ENCODE measurements at places on chromosomes 12 and 14.

GRCh38 chr12:19440916-19441315 is 1.6 kb downstream of the AEBP2 start:
- DNase-seq = no peak

DNA sequence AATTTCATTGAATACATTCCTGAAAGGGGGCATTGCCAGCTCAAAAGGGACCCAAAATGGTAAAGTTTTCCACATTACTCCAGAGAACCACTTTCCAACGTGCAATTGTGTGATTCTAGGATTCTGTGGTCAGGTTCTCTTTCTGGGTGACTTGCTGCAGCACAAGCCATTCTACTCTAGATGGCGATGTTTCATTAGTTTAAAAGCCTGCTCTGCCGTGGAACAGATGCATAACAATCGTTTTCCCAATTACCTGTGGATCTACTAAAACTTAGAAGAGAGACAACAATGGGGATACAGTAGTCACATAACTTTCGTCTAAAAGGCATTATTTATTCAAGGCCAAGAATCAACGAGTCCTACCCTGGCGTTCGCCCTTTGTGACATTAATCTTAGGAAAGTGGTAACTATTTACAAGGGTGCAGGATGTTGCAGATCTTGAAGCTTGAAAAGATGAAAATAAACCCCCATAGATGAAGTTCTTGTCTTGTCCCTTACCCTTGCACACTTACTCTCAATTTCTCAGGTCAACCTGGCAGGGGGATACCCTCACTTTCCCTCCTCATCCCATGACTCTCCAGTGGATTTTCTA is 400.9 kb downstream of the SNAPC1 start:
- DNase-seq = no peak

- DNase-seq = no peak
Observed at GRCh38 chr14:67313153-67313552, 46.5 kb downstream of the ATP6V1D start.

DNA sequence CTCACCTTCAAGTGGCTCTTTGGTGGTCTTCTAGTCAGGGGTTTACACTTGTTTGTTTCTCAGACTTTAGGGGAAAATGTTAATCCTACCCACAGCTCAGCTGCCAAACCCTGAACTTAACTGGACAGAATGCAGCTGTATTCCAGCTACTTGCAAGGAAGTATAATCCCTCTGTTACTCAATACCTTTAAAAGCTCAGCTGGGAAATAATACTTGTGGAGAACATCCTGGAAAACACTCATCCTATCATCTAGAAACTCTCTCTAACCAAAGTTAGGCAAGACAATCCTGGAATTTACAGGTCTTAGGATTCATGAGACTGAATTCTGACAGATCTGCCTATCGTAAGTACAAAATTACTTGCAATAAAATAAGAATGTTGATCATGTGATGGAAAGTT is 404.1 kb downstream of the ADAMTS20 start:
- DNase-seq = no peak

GRCh38 chr12:117850048-117850447 is 118.7 kb downstream of the KSR2 start:
- no peak for DNase-seq

DNA sequence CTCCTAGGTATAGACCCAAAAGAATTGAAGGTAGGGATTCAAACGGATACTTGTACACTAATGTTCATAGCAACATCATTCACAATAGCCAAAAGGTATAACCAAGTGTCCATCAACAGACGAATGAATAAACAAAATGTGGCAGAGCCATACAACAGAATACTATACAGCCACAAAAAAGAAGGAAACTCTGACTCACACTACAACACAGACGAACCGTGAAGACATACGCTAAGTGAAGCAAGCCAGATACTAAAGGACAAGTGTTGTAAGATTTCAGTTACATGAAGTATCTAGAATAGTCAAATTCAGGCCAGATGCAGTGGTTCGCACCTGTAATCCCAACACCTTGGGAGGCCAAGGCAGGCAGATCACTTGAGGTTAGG is 19.1 kb downstream of the CAMKK2 start:
- DNase-seq = no peak

All from central memory CD8-positive, alpha-beta T cell (primary cell).